ENCODE measurements at places on chromosomes 2 and 18.

- DNase-seq = no peak
Measured at GRCh38 chr2:75303227-75303626, 103.9 kb upstream of the TACR1 start.

DNA sequence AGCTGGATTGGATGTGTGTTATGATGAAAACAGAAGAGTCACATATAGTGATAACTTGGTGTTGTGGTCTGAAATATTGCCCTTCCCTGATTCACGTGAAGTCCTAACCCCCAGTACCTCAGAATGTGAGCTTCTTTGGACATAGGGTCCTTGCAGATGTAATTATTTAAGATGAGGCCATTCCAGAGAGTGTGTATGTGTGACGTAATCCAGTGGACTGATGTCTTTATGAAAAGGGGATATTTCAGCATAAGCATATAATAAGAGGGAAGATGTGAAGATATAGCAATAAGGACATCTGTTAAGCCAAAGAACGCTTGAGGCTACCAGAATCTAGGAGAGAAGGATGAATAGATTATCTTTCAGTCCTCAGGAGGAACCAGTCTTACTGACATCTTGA is 62.5 kb downstream of the LTBP1 start:
- DNase-seq = no peak

DNA sequence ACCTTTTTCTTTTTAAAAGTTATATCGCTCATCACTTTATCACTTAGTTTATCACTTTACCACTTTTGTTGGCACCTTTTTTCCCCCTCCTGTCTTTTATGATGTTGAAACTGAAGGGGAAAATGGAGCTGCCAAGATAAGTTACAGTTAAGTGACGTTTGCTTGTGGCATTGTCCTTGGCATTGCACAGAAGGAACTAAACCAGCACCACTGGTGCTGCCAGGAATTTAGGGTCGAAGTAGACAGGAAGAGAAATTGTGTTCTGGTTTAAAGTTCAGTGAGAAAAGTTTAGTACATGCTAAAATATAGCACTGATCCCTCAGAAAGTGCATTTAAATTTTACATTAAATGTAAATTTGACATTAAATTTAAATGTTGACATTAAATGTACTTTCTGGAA is 49.9 kb downstream of the MYO1B start:
- DNase-seq = no peak

DNA sequence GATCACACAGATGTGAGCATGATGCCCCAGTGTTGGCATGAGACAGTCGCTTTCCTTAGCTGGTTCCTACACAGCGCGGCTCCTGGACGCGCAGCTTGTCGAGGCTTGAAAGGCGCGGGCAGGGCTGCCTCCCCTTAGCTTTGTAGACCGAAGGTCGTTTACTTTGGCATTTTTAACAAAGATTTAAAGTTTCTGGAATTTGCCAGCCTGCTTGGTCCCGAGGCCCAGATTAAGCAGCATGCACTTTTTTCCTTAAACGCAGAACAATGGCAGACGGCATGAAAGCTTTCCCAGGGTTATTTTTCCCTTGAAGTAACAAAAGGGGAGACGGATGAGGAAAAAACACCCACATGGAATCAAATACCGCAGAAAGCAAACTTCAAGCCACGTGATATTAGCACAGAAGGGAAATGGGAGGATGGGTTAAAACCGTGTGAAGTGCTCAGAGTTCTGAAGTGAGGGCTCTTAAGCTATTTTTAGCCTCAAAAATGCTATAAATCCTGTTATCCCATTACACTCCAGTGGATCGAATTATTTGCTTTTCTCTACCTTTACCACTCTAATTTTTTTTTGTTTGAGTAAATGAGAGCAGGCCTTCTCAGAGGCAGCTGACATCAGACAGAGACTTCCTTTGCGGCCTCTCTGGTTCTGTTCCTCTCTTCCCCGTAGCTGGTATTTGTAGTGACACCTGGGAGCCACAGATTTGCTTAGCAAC is 55.7 kb downstream of the NPAS2 start:
- DNase-seq = no peak

- DNase-seq = no peak
Measured at GRCh38 chr2:24175631-24176187, 856 bp downstream of the FAM228A start.

- no peak for DNase-seq
Measured at GRCh38 chr18:12777500-12777944, 74.7 kb downstream of the PSMG2 start.

DNA sequence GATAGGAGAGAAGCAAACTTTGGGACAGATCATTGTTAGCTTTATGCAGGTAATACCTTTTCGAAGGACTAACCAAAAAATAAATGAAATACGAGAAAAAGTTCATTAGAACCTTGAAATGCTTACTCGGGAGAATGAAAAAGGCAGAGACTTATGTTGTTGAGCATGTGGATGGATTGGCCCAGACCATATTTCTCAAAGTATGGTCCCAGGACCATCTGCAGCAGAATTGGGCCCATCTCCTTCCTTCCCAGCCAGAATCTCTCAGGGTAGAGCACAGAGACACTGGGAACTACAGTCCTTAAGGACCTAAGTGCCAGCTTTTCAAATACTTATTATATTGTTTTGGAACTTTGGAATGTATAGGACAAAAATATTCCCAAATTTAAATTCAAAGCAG is 50.8 kb downstream of the KCTD18 start:
- DNase-seq = no peak

DNA sequence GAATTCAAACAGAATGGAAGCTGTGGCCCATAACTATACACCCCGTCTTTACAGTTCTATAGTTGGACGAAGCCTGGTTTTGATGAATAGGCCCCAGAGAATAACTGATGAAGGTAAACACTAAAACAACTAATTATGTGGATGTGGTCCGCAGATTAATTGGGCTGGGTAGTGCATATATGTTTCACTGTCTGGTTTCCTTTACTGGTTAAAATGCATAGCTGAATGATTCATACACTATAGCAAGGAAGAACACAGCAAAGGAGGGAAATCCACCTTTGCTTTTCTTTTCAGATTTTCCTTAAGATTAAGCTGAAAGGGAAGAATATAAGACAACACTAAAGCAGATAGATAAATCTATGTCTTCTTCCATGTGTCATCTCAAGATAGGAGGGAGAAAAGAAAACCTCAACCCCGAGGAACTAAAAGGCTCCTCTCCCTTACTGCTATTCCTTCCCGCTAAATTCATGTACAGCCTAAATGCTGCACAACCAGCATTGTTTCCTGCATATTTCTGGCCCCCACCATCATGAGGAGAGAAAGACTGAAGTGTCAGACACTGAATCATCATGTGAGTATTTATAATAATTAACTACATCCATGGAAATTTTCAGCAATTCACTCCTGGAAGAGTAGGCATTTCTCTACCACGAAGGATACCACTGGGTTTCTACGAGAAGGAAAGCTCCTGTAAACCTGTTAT is 297.1 kb upstream of the CCDC68 start:
- no peak for DNase-seq

DNA sequence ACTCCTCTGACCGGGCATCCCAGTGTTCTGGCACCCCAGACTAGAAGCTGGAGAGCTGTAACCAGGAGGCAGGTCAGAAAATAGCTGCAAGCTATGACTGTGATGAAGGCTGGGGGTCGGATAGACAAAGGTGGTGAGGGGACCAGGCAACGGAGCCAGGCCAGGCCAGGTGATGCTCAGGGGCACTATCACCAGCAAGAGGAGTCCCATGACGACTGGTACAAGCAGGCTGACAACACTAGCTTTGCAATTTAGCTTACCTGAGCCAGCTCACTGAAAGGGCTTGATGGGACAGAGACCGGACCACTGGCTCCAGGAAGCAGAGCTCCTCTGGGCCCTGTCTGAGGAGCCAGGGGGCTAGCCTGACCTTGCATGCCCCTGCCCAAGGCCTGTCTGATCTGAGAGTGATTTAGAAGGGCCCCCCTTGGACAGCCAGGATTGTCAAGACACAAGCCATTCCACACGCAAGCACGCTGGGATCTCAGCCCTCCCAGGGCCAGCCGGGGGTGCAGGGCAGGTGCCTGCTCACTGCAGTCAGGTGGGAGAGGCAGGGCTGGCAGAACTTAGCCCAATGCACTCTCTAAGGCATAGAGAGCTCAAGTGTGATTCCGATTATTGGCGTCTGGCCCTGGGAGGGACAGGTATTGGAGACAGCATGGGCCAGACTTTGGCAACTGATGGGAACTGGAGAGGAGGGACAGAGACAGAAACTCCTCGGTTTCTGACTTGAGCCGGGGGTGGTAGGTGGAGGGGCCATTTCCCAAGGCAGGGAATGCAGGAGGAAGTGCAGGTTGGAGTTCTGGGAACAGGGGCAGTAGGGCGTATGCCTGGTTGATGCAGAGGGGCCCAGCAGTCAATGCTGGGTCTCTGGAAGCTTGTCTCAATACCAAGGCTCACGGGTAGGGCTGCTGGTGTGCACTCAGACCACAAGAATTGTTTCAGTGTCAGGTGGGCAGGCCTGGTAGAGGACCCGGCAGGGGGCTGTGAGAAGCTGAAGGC is 47.7 kb downstream of the MYO7B start:
- DNase-seq = no peak

DNA sequence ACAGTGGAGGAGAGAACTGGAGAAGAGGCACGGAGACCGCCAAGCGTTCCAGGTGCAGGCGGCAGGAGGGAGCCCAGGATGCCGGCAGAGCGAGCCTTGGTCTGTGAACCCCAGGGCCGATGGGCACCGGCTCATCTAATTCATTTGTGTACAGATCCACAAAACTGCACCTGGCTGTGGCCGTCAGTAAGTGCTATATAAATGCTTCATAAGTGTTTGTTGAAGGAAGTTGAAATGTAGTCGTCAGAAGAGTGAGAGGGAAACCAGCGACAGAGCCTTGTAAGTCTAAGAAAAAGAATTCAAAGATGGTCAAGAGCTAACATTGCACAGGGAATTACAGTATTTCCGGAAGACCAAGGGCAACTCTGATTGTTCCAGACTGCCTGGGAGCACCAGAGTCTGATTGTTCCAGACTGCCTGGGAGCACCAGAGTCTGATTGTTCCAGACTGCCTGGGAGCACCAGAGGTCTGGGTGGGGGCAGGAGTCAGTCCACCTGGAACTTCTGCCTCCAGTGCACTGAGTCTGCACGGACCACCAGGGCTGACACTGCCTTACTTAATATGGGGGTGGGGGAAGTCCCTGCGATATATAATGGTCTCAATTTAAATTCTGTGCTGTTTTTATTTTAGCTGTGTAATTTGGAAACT is 112.3 kb downstream of the BCL2 start:
- no peak for DNase-seq

- DNase-seq = no peak
Measured at GRCh38 chr2:169716238-169716886, 17.3 kb upstream of the KLHL23 start.

DNA sequence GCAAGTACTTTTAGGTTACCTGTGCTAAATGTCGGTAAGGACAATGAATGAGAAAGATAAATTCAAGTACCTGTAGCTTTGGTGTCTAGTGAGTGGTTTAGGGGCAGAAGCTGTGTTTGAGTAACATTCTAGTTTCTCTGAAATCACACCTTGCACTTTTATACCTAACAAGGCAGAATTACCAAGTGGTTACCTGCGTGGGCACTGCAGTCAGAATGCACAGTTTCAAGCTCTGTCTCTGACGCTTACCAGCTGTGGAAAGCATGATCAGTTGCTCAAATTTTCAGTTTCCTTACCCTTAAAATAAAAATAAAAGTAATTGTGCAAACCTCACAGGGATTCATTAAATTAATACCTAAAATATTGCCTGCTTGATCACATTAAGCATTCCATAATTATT is 846.9 kb upstream of the VRK2 start:
- DNase-seq = no peak

DNA sequence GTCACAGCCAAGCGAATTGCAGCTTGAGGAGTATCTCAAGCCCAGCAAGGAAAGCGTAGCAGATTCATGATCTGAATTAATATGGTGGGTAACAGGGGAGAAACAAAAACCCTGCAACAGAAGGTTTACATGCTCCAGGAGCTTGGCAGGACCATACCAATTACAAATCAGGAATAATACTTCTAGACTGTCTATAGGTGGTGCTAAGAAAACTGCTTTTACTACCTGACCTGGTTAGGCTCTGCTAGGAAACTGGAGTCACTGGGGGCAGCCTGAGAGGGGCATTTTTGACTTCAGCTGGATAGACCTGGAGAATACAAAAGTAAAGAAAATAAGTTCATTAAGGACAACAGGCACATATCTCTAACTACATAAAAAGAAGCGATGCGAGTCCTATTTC is 24.6 kb upstream of the SPOPL start:
- DNase-seq = no peak

- no peak for DNase-seq
Measured at GRCh38 chr2:164974221-164974620, 18.9 kb upstream of the SLC38A11 start.

All from CD4-positive, alpha-beta T cell treated with Interleukin-10 for 1 hour (primary cell).